ENCODE measurements at places on chromosomes 16 and 17.

GRCh38 chr16:19858340-19859018 lies 26.2 kb downstream of the GPRC5B start:
- no peak for DNase-seq

DNA sequence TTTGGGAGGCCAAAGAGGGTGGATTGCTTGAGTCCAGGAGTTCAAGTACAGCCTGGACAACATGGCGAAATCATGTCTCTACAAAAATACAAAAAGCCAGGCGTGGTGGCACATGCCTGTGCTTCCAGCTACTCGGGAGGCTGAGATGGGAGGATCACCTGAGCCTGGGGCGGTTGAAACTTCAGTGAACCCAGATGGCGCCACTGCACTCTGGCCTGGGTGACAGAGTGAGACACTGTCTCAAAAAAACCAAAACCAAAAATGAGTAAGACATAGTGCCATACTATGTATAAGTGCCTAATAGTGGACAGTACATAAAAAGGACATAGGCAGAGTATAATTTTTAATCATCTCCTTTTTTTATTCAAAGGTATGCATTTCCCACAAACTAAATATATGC lies 4.0 kb downstream of the CTC1 start:
- no peak for DNase-seq

DNA sequence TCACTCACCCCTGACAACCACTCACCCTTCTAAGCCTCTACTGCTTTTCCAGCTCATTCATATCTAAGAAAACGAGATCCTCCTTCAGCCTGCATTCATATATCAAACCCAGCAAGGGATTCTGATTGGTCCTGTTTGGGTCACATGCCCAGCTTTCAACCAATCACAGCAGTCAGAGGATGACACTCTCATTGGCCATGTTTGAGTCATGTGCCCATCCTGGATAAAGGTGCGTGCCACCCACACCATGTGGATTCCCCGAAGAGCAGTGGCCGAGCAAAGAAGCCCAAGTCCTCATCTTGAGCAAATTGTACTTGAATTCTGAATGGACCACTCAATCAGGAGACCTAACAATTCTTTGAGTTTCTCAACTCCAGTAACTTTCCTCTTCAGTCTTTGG lies 45.0 kb downstream of the SCNN1G start:
- DNase-seq = no peak

DNA sequence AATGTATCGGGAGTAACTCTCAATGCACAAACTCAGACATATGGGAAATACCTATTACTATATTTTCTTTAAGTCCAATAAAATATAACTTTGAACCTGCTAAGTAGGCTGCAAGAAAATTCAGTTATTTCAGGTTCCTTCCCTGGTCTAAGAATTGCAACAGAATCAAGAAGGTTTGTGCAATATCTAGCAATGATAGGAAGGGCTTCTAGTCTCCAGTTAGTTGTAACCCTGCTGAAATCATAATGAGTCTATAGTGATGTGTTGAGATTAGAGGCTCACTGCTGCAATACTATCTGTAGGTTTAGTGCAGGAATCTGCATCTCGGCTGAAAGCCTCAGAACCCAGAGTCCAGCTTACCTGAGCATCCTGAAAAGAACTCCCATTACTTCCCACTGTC lies 110.5 kb downstream of the PMP22 start:
- DNase-seq = no peak

DNA sequence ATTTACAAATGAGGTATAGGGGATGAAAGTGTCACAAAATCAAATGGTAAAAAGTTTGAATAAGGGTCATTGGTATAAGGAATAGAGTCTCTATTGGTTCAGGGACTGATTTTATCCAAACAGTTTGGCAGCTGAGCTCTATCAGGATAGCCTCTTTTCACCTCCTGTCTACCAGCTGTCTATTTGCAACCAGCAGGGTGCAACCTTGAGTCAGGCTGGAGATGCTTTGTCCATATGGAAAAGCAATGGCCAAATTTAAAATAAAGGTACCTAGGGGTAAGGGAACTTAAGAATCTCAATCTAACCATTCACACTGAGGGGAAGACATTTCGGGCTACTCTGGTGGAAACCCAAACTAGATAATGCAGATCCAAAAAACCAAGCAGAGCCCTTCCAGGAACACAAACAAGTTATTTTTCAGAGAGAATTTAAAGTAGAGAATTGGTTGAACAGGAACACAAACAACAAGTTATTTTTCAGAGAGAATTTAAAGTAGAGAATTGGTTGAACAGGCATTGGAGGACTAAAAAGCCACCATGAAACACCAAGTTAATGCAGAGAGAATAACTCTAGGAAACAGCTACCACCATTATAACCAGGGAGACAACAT lies 12.6 kb upstream of the CA10 start:
- peak; percentile 15 for DNase-seq

GRCh38 chr16:11914210-11915113 lies 1.3 kb downstream of the GSPT1 start:
- no peak for DNase-seq

GRCh38 chr16:1532081-1532760 lies 1.2 kb upstream of the TMEM204 start:
- DNase-seq = no peak

All from cerebellar nuclear complex (tissue), 1 donor.